Stimulated activated CD4-positive, alpha-beta T cell treated with anti-CD3 and anti-CD28 coated beads, Interleukin-12 subunit alpha, Interleukin-12 subunit beta, amount 100 ng/mL, for 48 hours (primary cell): ENCODE measurements at places on chromosomes 3 and 15.

GRCh38 chr3:70150599-70150998, 151.1 kb downstream of the SAMMSON start:
- no peak for DNase-seq

DNA sequence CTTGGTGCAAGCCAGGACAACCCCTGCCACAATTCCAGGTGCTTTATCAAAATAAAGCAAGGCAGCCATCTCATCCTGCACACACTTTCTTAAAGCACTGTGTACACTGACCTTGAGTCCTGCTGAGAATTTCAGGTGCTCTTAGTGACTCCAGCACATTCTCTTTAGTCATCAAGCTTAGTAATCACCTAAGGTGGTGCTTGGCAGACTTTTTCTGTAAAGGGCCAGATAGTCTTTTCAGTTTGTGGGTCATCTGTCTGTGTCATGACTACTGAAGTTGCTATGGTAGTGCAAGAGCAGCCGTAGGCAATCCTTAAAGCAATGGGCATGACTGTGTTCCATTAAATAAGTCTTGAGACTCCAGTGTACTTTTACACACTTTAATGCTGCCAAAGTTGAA, 36.4 kb downstream of the RIOX2 start:
- no peak for DNase-seq

DNA sequence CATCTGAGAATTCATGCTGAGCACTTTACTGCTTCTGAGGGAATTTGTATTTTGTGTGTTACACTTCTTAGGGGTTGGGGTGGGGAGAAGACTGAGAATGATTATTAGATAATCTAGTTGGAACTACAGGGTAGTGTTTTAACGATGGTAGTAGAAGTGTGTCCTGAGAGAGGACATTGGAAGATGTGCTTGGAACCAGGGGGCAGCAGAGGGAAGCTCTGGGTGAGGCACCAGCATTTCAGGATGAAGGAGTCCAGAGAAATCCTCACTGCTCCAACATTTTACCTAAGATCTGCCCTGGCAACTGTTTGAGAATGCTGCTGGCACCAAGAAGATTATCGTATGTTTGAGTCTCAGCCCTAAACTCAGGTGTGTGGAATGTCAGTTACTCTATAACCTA, 145.5 kb downstream of the SQOR start:
- DNase-seq, result no peak

- no peak for DNase-seq
Observed at GRCh38 chr15:61248790-61249189, 19.7 kb upstream of the RORA start.

- DNase-seq, result no peak
Observed at GRCh38 chr15:69497076-69497475, 44.5 kb downstream of the RPLP1 start.

GRCh38 chr15:64019764-64020163, 26.5 kb downstream of the DAPK2 start:
- DNase-seq, result no peak

- DNase-seq, result no peak
Observed at GRCh38 chr3:61928776-61929314, 367.5 kb downstream of the PTPRG start.

- no peak for DNase-seq
Observed at GRCh38 chr3:81744366-81744765, 17.1 kb downstream of the GBE1 start.

GRCh38 chr3:160982491-160982890, 122.7 kb downstream of the B3GALNT1 start:
- no peak for DNase-seq

GRCh38 chr3:30551266-30551665, 55.1 kb upstream of the TGFBR2 start:
- no peak for DNase-seq

- no peak for DNase-seq
Observed at GRCh38 chr3:45985532-45986302, 9.9 kb downstream of the FYCO1 start.

DNA sequence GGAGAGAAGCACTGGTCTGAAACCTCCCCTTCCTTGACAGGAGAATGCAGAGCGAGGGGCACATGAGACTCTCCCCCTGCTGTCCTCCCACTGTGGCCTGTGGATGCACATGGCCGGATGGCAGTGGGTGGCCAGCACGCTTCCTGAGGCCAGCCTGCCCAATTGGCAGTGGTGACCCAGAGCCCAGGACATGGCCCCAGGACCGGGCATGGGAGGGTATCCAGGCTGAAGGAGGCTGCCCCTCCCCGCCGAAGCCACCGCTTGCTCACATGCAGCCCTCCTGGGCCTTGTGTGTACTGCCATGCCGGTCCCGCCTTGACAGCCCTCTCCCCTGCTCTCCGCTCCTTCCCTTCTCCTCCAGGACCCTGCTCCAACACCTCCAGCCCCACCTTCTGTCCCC, 100.9 kb downstream of the MEGF11 start:
- DNase-seq, result no peak
